ENCODE measurements at places on chromosomes 1 and 21.
A peak's percentile ranks its signal among the peaks of the same experiment; 100 is the strongest.

- peak; percentile 63 for DNase-seq
These were observed 124.6 kb upstream of the IVNS1ABP start for GRCh38 chr1:185441605-185442004.

DNA sequence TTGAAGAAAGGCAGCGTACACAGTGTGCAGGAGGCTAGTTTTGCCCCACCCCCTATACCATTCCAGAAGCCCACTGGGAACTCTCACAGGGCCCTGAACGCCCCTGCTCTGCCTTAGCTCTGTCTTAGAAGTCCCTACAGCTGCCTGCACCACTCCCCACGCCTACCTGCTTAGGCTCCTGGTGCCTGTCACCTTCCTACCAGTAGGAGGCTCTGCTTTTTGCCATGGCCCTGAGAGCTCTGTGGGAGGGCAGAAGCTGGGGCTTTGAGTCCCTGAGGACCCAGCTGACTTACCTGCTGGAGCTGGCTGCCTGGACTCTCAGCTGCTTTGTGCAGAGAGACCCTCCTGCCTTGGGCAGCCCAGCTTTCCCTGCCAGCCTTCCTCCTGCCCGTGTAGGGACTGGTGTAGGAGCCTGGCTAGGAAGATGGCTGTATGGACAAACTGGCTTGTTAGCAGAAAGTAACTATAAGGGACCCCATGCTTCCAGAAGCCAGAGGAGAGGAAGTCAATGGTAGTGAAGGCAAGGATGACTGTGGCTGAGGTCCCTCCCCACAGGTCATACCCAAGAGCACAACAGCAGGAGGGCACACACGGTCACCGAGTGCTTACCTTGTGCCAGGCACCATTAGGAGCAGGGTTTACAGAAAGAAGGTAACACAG lies 9.8 kb upstream of the CELSR2 start:
- peak; percentile 38 for DNase-seq

GRCh38 chr1:114003431-114003830 lies 24.2 kb downstream of the OLFML3 start:
- DNase-seq: no peak

DNA sequence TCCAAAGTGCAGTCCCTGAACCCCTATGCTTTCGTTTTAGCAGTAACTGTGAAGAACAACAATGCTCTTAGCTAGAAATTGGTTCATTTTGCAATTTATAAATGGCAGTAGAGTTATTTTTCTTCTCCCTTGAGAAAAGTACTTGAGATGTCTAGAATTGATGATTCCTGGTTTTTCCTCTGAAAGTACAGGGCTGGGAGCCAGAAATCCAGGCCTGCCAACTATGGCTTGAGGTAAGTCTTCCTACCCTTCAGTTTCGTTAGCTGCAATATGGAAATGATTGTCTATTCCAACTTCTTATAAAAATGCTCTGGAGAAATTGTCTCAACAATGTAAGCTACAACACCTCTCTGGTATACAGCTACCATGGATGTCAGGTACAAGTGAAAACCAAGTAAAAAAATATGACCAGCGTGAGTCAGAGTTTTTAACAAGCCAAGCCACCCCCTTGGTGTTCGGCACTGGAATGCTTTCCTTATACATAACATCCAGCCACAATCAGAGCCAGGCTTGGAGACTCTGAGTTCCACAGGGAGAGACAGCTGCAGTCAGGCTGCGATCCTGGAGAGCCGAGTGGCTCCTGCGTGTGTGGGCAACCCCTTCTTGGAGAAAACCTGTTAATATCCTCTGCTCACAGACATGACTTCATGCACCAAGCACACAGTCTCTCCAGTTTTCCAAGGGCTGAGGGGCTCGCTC lies 22.0 kb downstream of the TSPAN2 start:
- DNase-seq: peak; percentile 33

- DNase-seq: no peak
These were observed 134.3 kb upstream of the ZBTB40 start for GRCh38 chr1:22317231-22317919.

DNA sequence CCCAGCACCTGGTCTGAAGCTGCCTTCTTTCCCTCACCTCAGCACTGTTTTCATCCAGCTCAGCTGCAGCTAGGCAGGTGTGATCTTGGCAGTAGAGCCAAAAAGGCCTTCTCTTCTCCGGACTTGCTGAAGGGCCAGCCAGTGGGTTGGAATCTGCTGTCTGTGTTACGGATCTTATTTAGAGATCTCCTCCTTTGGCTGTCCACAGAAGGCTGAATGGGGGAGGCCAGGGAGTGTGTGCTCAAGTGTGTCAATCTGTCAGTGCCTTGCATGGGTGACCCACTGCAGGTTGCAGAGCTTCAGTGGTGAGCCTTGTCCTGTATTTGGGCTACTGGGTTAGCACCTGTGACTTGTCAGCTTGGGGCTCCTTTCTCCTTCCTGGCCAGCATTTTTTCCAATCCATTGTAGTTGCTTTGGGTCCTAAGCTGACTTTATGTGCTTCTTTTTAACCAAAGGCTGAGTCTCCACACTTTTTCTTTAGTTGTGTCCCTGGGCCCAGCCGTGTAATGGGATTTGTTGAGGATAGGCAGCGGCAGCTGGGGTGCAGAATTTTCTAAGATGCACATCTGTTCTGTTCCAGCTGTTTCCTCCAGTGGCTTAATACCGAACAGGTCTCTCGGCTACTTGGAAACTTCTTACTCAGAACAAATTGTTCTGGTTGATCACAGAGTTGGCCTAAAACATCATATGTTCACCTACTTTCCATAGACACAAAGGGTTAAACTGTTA lies 126.8 kb downstream of the PEX14 start:
- DNase-seq: no peak

- no peak for DNase-seq
These were observed 115.7 kb downstream of the NEK7 start for GRCh38 chr1:198272492-198272891.

DNA sequence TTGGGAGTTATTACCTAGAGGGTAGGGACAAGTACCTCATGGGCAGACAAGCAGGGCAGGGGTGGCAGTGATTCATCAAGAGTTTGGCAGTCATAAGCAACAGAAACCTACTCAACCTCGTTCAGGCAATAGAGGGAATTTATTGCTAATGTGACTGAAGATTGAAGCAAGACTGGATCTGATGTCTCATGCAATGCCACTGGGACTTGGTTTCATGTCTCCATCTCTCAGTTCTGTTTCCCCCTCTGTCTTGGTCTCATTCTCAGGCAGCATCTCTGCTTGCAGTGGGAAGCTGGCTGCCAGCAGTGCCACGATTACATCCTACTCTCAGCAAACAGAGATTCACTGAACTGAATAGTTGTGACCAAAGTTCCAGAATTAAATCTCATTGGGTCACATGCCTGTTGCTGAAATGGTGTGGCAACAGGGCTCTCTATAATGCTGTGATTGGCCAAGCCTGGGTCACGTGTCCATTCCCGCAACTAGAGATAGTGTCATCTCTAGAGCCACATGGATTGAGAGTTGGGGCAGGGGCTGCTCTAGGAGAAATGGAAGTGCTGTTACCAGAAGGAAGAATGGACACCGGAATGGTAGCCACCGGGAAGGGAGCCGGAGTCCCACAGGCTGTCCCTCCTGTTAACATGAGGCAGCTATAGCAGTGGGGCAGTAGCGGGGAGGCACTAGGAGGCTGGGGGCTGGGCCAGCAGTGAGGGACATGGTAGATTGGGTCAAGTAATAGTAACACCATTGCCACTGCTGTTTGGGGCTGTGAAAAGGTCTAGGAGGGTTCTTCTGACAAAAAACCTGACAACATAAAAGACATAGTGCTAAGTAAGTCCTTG lies 3.9 kb upstream of the CDC42 start:
- DNase-seq: peak; percentile 63

GRCh38 chr1:21648791-21649190 lies 20.4 kb downstream of the RAP1GAP start:
- no peak for DNase-seq

- peak; percentile 36 for DNase-seq
These were observed 29.6 kb downstream of the ACOT11 start for GRCh38 chr1:54577612-54578011.

DNA sequence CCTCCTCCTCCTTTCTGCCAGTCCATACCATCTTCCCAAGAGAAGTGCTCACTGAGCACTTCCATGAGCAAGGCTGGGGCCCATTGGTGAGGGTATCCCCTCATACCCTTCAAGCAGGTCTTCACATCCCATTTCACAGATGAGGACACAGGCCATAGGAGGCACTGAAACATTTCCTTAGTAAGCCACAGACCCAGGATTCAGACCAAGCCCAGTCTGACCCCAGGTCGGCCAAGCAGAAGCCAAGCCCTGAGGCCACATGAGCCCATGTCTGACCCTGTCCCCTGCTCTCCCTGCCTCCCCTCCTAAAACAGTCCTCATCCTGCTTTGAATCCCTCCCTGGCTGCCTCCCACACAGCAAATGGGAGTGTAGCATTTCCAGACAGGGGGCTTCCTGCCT lies 146.2 kb downstream of the ZSCAN20 start:
- no peak for DNase-seq

DNA sequence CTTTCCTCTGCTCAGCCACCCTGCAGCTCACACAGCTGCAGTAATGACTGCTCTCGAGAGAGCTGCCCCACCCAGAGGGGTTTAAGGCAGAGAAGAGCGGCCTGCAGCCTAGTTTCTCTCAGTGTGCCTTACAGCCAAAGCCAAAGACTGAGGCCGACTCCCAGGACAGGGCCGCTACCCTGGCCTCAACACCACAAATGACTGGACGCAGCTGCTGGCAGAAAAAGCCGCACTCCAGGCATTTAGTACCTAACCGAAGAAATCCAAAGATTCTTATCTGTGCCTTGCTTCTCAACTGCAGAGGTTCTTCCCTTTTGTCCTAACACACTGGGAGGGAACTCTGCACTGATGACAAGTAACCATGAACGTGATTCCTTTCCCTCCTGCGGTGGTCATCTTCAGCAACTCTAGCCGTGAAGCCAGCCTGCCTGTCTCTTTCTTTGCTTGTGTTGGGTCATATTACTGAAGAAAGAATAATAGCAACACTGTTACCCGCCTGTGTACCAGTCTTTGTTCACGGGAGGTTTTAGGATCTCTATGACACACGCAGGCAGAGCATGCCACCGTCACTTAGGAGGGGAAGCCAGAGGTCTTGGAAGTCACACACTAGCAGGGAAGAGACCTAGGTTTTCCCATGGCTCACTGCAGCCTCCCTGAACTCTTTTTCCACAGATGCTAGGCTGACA lies 202.7 kb downstream of the RHOU start:
- no peak for DNase-seq

GRCh38 chr1:18899363-18900049 lies 2.8 kb downstream of the ALDH4A1 start:
- DNase-seq: no peak

DNA sequence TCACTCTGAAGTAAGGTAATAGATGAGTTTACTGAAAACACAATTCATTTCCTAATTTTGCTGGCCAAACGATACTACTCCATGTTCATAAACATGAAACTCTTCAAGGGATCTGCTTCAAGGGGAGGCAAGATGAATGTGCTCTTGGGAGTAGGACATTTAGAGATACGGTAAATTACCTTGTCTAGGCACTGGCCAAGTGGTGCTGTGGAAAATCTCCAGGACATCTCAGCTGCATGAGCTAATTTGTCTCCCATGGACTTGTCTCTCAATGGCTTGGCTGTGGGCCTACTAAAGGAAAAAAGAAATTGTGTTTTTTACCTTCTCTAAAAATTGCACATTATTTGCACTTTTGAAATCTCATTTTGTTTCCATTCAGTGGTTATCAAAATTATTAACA lies 780.6 kb downstream of the LTN1 start:
- no peak for DNase-seq

- DNase-seq: no peak
These were observed 430.6 kb upstream of the DAB1 start for GRCh38 chr1:57854436-57854835.

GRCh38 chr1:222347627-222348026 lies 200.3 kb downstream of the HHIPL2 start:
- no peak for DNase-seq

DNA sequence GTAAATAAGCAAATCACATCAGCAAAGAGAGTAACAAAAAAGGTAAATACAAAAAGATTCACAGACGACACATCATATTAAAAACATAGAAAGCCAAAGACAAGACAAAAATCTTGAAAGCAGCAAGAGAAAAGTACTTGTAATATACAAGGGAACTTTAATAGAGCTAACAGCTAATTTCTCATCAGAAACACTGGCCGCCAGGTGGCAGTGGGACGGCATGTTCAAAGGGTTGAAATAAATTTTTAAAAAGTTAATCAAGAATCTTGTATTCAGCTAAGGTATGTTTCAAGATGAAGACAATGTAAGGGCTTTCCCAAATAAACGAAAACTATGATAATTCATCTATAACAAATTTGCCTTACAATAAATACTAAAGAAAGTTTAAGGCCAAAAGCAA lies 358.1 kb downstream of the LRRIQ3 start:
- peak; percentile 11 for DNase-seq

DNA sequence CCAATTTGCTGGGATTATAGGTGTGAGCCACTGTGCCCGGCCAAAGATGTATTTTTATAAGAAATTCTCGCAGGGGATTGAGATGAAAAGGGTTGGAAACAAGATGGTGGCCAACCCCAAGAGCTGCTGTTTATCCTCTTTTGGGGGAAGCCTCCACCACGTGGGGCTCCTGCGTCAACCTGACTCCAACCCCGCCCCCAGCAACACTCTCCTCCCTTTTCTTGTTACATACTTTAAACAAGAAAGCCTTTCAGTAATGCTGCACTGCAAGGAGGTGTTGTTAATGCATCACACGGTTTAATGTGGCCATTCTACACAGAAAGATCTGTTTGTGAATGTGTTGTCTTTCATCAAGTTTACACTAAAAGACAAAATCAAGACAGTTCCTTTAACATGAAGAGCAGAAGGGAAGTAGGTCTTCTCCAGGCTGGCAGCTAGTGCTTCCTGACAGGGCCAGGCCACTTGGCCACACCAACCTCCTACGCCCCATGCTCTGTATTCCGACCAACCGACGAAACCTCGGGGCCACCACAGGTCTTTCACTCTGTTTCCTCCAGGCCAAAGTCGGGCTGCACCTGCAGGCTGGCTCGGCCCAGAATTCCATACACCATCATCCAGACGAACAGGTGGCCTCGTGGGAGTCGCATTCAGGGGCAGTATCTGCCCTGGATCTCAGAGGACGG lies 25.9 kb downstream of the C2CD2 start:
- no peak for DNase-seq

DNA sequence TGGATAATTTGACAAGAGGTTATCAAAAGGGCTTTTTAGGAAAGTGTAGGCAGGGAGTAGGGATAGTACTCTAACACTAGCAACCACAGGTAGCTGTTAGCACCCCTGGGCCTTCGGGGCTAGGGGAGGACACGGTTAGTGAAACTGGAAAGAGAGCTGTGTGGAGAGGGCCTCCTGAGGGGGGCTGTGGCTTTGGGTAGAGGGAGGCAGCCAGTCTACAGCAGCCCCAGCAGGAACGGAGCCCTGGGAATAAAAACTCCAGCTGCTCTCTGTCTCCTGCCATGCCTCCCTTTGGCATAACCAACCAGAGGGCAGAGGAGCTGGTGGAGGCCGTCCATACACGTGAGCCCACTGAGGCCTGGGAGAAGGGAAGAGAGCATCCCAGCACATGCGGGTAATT lies 223.2 kb downstream of the FOXD2 start:
- no peak for DNase-seq

GRCh38 chr1:184980726-184981125 lies 6.4 kb upstream of the NIBAN1 start:
- no peak for DNase-seq

- peak; percentile 34 for DNase-seq
These were observed 40.9 kb upstream of the CAMK1G start for GRCh38 chr1:209542585-209542984.

- DNase-seq: no peak
These were observed 14.5 kb upstream of the TNFRSF1B start for GRCh38 chr1:12152113-12152891.

- peak; percentile 93 for DNase-seq
These were observed 25.5 kb upstream of the CAP1 start for GRCh38 chr1:40014812-40015594.

- peak; percentile 54 for DNase-seq
These were observed 633.3 kb downstream of the PTPRC start for GRCh38 chr1:199272139-199272544.
